Activated T-helper 2 cell treated with anti-CD3 and anti-CD28 coated beads, Interferon-gamma antibody, Interleukin-2, Interleukin-4, amounts not matched to agents 10 μg/mL and 5 μg/mL and 100 μg/mL, durations not matched to agents 14 hours and 24 hours and 36 hours (primary cell): ENCODE measurements at places on chromosomes 5 and 9. TPM values are rescaled to one million over a fixed set of nuclear protein-coding genes. Genes with fewer than 3 reads are reported as not detected.

DNA sequence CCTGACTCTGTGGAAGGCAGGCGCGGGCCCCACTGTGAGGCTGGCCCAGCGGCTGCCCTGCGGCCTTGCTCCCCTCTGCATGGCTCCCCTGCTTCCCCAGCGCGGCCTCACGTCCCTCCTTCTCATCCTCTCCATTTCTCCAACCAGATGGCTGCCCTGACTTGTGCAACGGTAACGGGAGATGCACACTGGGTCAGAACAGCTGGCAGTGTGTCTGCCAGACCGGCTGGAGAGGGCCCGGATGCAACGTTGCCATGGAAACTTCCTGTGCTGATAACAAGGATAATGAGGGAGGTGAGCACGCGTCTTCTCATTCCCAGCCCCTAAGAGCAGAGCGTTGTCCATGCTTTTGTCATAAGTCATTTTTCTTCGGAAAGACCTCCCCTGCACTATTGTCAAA, 129.0 kb upstream of the WWC1 start:
- peaks cover 4% of the 10 kb centered on the region for H3K4me1 ChIP-seq
- H3K27me3 ChIP-seq, result peaks cover 7% of the 10 kb centered on the region

- H3K4me3 ChIP-seq, result no peak overlapping the region
- DNase-seq, result no peak
- H3K4me1 ChIP-seq, result no peaks in the 10 kb centered on the region
- no peak overlapping the region for H3K27ac ChIP-seq
- H3K27me3 ChIP-seq, result no peaks in the 10 kb centered on the region
- no peaks in the 10 kb centered on the region for H3K36me3 ChIP-seq
Measured at GRCh38 chr9:100586093-100586492, 8.2 kb downstream of the CAVIN4 start.

DNA sequence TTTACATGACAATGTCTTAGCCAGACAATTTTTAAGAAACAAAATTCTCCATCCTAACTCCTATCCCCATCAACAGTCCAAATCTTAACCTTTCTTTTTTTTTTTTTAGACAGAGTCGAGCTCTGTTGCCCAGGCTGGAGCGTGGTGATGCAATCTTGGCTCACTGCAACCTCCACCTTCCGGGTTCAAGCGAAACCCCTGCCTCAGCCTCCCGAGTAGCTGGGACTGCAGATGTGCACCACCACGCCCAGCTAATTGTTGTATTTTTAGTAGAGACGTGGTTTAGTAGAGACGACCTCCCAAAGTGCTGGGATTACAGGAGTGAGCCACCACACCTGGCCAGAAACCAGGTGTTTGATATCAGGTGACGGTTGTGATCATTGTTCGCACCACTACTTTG, 10.2 kb downstream of the ABL1 start:
- no peak overlapping the region for H3K27ac ChIP-seq
- no peaks in the 10 kb centered on the region for H3K36me3 ChIP-seq
- H3K27me3 ChIP-seq, result no peaks in the 10 kb centered on the region
- DNase-seq, result no peak
- H3K4me3 ChIP-seq, result no peak overlapping the region

DNA sequence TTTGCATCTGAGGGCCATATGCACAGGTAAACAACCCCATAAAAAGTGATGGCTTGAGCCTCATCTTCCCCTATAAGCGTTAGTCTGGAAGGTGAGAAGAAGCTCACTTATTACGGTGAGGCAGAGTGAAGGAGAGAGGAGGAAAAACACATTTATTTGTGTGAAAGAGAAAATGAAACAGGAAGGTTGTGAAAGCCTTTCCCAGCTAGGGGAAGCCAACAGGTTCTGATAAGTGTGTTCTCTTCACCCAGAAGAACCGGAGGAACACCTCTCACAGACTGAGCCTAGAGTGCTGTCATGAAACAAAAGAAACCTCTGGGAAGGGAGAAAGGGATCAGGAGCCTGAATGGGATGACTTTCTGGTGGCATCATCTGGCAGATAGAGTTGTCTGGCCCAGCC, 192.5 kb downstream of the PTTG1 start:
- H3K36me3 ChIP-seq, result no peaks in the 10 kb centered on the region
- H3K27ac ChIP-seq, result no peak overlapping the region
- H3K4me1 ChIP-seq, result no peaks in the 10 kb centered on the region
- H3K4me3 ChIP-seq, result no peak overlapping the region
- H3K27me3 ChIP-seq, result peaks cover 2% of the 10 kb centered on the region

DNA sequence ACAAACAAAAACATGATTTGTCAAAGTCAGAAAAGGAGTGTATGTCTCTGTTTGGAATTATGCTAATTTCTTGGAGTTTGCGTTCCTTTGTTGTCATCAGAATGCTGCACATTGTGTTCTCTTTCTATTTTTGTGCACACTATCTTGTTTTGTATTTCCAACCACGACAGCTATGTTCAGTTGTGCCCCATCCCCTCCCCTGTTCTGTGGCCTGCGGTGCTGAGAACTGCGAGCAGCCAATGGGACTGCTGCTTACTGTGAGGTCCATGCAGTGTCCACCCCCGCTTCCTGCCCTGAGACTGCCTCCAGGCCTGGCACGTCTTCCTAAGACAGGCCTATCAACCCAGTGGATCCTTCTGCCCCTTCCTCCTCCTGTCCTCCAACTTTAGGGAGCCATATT, 76.8 kb downstream of the PALM2AKAP2 start:
- no peaks in the 10 kb centered on the region for H3K4me1 ChIP-seq
- H3K36me3 ChIP-seq, result no peaks in the 10 kb centered on the region
- no peak overlapping the region for H3K27ac ChIP-seq
- no peak for DNase-seq
- no peak overlapping the region for H3K4me3 ChIP-seq
- H3K27me3 ChIP-seq, result peaks cover 31% of the 10 kb centered on the region

GRCh38 chr5:53265043-53265442, 155.5 kb upstream of the MOCS2 start:
- peaks cover 1% of the 10 kb centered on the region for H3K27me3 ChIP-seq
- H3K27ac ChIP-seq, result no peak overlapping the region
- no peaks in the 10 kb centered on the region for H3K4me1 ChIP-seq
- H3K36me3 ChIP-seq, result no peaks in the 10 kb centered on the region

- no peaks in the 10 kb centered on the region for H3K36me3 ChIP-seq
- DNase-seq, result no peak
- no peak overlapping the region for H3K4me3 ChIP-seq
- H3K4me1 ChIP-seq, result no peaks in the 10 kb centered on the region
- H3K27ac ChIP-seq, result no peak overlapping the region
- no peaks in the 10 kb centered on the region for H3K27me3 ChIP-seq
Measured at GRCh38 chr5:21807953-21808352, 1045.2 kb downstream of the CDH12 start.

Gene TMOD1
- 0.96 and 0.97 TPM in 2 replicates for total RNA-seq

GRCh38 chr5:66864240-66864884, 268.2 kb downstream of the MAST4 start:
- H3K27ac ChIP-seq, result no peak overlapping the region
- DNase-seq, result no peak
- H3K4me1 ChIP-seq, result peaks cover 16% of the 10 kb centered on the region
- H3K4me3 ChIP-seq, result no peak overlapping the region
- H3K36me3 ChIP-seq, result no peaks in the 10 kb centered on the region

- no peak overlapping the region for H3K4me3 ChIP-seq
- no peaks in the 10 kb centered on the region for H3K27me3 ChIP-seq
- no peak for DNase-seq
- H3K4me1 ChIP-seq, result peaks cover 7% of the 10 kb centered on the region
Measured at GRCh38 chr5:126624534-126624933, 23.8 kb downstream of the PHAX start.

Gene JADE2
- 76.8 and 81.2 TPM in 2 replicates for total RNA-seq

DNA sequence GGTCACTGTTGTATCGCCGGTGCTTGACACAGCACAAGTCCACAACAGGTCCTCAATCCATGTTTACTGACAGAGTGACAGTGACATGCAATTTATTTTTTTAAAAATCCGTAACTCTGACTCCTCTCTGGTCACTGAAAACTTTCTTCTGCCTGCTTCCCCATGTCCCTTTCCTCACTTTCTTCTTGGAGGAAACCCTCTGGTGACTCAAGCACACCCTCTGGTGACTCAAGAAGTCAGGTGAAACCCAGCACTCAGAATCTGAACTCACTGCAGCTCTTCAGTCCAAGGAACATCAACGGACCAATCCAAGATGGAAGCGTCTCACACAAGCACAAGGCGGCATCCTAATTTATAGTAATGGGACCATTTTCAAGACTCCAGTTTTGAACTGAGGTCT, 245.9 kb downstream of the FSTL4 start:
- H3K27me3 ChIP-seq, result peaks cover 8% of the 10 kb centered on the region
- no peak overlapping the region for H3K4me3 ChIP-seq
- H3K36me3 ChIP-seq, result no peaks in the 10 kb centered on the region
- no peak for DNase-seq
- H3K4me1 ChIP-seq, result no peaks in the 10 kb centered on the region

DNA sequence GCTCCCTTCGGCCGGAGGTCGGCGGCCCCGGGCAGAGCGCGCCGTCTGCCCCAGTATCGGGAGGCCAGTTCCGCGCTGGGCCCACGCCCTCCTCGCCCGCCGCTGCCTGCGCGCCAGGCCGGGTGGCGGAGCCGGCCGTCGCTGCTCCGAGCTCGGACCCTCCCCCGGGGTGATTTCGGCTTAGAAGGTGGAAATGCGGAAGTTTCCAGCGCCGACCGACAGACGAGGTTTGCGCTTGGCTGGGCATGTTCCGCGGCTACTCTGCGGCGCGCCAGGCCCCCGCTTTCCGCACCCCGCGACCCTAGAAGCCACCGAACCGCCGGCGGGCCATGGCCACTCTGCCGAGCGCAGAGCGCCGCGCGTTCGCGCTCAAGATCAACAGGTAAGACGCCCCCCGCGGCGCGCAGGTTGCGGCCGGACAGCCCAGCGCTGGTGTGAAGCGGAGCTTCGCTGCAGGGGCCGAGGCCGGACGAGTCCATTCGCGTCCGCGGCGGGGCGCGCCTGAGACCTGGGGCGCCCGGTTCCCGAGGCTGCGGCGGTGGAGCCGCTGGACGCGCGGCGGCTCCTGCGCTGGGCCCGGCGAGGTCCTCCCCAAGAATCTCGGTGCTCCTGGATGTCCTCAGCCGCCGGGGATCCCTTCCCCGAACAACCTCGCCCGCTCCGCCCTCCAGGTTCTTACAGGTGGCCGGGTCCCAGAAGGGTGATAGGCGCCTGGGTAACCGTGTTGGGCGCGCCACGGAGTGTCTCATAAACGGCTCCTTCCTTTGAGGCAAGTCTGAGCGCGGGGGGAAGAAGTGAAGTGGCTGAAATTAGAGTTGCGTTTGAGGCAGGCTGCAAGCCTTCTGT, at the start of gene DOCK8:
Gene DOCK8 (plus strand): TSS at position 218 of the 846 bp plus-strand sequence. CDS start 112 bp downstream, at position 330.
- H3K36me3 ChIP-seq, result peaks cover 18% of the 10 kb centered on the region
- H3K4me3 ChIP-seq, result peak within 1 kb of the TSS; percentile 85
- peak within 1 kb of the TSS; percentile 79 for H3K27ac ChIP-seq
- H3K4me1 ChIP-seq, result peaks cover 29% of the 10 kb centered on the region
- H3K27me3 ChIP-seq, result peaks cover 12% of the 10 kb centered on the region
- peak; percentile 59 for DNase-seq

GRCh38 chr5:176748073-176748966, 62.0 kb upstream of the UNC5A start:
- H3K4me3 ChIP-seq, result no peak overlapping the region
- peaks cover 47% of the 10 kb centered on the region for H3K27me3 ChIP-seq
- no peaks in the 10 kb centered on the region for H3K36me3 ChIP-seq
- peak; percentile 3 for DNase-seq
- no peak overlapping the region for H3K27ac ChIP-seq

DNA sequence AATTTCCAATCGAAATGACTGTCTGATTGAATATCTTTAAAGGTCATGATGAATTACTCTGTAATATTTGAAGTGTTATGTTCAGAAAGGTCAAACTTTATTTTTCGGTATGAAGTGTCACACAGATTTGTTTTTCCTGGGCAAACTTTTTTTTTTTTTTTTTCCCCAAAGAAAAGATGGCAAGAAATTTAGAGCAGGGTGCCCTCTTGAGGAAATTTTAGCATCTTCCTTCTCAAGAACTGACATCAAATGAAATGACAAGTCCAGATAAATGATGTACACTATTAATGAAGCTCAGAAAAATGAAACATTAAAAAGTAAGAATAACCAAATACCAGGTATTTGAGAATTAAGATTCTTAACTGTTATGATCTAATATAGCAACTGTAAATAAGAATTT, 123.6 kb downstream of the INVS start:
- no peak overlapping the region for H3K4me3 ChIP-seq
- H3K27me3 ChIP-seq, result no peaks in the 10 kb centered on the region
- no peak for DNase-seq
- no peak overlapping the region for H3K27ac ChIP-seq

DNA sequence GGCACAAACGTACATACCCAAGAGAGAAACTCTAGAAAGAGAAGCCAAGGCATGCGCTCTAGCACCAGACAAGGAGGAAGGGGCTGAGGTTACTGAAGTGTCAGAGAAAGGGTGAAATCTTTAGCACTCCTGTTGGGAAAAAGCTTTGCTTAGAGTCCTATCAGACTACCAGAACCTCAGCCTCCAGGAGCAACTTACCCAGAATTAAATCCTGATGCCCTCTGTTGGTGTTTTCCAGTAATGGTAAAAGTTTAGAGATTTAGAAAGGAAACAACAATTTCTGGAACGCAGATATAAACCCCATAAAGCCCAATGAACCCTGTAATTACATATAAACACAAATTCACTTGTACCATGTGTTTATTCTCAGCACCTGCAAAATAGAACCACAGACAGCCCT, 33.2 kb upstream of the ASTN2 start:
- H3K36me3 ChIP-seq, result no peaks in the 10 kb centered on the region
- DNase-seq, result no peak
- no peak overlapping the region for H3K4me3 ChIP-seq
- H3K4me1 ChIP-seq, result no peaks in the 10 kb centered on the region

GRCh38 chr9:136549010-136549980, 3.4 kb upstream of the NOTCH1 start:
- no peak for DNase-seq
- H3K4me1 ChIP-seq, result peaks cover 16% of the 10 kb centered on the region
- no peak overlapping the region for H3K4me3 ChIP-seq
- no peaks in the 10 kb centered on the region for H3K27me3 ChIP-seq

GRCh38 chr5:122615832-122616231, 159.0 kb upstream of the SNX2 start:
- H3K27me3 ChIP-seq, result no peaks in the 10 kb centered on the region
- H3K4me3 ChIP-seq, result no peak overlapping the region
- H3K36me3 ChIP-seq, result no peaks in the 10 kb centered on the region
- no peak overlapping the region for H3K27ac ChIP-seq

GRCh38 chr9:136678624-136679023, 8.6 kb downstream of the AGPAT2 start:
- no peaks in the 10 kb centered on the region for H3K4me1 ChIP-seq
- no peak overlapping the region for H3K27ac ChIP-seq
- no peaks in the 10 kb centered on the region for H3K36me3 ChIP-seq
- no peaks in the 10 kb centered on the region for H3K27me3 ChIP-seq
- no peak overlapping the region for H3K4me3 ChIP-seq
- no peak for DNase-seq

GRCh38 chr5:5497152-5497788, 74.8 kb downstream of the ICE1 start:
- no peaks in the 10 kb centered on the region for H3K36me3 ChIP-seq
- DNase-seq, result no peak
- no peak overlapping the region for H3K27ac ChIP-seq
- H3K4me1 ChIP-seq, result peaks cover 19% of the 10 kb centered on the region
- H3K27me3 ChIP-seq, result peaks cover 23% of the 10 kb centered on the region

Gene PDLIM4
- 1.2 and 2.0 TPM in 2 replicates for total RNA-seq

Gene SH3PXD2B
- total RNA-seq, result 0.11 and 0.21 TPM in 2 replicates

- DNase-seq, result no peak
- H3K27me3 ChIP-seq, result peaks cover 6% of the 10 kb centered on the region
- H3K27ac ChIP-seq, result no peak overlapping the region
- H3K4me1 ChIP-seq, result peaks cover 3% of the 10 kb centered on the region
Measured at GRCh38 chr9:78443946-78444345, 147.0 kb downstream of the PSAT1 start.
